CD8-positive, alpha-beta memory T cell (primary cell): ENCODE measurements at places on chromosomes 4 and X. TPM values are rescaled to one million over a fixed set of nuclear protein-coding genes. Genes with fewer than 3 reads are reported as not detected.

- DNase-seq = no peak
Measured at GRCh38 chrX:1190596-1191145, 21.8 kb downstream of the CRLF2 start.

- no peak for DNase-seq
Measured at GRCh38 chrX:10077425-10078188, 79.2 kb upstream of the CLCN4 start.

DNA sequence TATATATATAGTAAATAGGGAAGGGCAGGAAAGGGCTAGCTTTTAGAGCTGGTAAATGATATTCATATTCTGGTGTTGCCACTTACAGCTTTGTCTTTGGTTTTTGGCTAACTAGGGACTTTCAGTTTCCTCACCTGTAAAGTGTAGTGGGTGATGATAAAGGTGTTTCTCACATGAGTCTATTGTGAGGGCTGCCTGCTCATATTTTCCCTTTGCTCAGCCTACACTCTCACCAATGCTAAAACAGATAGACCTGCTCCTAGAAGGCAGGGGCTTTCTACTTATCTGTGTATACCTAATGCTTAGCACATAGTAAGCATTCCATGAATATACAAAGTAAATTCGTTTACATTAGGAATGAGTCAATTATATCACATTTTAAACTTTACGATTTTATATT is 137.2 kb upstream of the HS3ST1 start:
- no peak for DNase-seq

DNA sequence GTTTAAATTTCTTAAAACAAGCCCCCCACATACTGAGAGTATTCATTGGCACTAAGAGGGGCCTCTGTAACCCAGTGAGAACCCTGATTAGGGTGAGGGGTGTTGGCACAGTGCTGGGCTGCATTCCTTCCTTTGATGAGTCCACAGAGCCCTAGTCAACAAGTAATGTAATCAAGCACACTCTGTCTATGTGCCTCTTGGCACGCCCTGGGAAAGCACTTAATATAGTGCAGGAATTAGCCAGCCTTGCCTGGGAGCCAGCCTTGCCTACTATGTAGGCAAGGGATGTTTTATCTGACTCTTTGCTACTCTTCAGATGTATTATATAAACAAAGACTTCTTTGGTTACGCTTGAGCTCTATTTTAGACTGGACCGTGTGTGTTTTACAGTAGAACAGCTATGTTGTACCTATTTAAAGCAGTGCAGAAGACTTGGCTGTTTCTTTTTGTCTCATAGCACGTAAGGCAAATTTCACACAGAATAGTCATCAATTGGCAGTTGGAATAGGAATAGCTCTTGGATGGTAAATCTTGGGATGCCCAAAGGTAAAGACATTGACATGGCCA is 64.3 kb downstream of the FRAS1 start:
- DNase-seq = no peak

GRCh38 chr4:124123181-124123580 is 589.4 kb downstream of the ANKRD50 start:
- no peak for DNase-seq

DNA sequence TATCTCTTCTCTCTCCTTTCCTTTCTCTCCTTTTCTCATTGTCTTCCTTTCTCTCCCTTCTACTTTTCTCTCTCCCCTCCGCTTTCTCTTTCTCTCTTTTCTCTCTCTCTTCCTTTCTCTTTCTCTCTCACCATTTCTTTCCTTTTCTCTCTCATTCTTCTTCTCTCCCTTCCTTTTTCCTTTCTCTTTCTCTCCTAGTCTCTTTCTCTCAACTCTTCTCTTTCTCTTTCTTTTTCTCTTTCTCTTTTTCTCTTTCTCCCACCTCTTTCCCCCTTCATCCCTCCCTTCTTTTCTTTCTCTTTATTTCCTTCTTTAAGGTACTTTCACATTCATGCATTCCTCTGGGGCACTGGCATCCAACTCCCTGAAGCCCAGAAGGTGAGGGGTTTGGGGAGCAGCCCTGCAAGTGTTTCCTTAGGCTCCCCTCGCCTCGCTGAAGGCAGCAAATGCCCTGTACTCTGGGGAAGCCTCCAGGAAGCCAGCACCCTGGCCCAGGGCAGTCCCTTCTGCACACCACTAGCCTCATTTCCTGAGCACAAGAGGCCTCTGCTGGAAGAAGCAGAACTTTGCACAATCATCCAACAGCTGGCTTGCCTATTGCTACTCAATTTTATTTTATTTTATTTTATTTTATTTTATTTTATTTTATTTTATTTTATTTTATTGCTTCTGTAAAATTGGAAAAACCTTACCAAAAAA is 124.2 kb downstream of the NFKB1 start:
- DNase-seq = peak; percentile 55

DNA sequence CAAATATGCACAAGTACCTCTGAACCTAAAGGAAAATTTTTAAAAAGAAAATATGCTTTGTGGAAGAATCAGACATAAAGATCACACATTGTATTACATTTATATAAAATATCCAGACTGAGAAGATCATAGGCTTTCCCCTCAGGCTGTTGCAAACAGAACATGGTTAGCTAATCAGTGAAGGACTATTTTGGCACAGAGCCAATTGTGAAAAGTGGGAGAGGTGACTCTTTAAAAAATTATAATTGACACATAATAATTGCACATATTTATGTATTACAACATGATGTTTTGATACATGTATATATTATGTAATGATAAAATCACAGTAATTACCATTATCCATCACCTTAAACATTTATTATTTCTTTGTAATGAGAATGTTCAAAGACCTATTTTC is 44.1 kb upstream of the FOXR2 start:
- no peak for DNase-seq

The SLBP gene
- total RNA-seq = 164 TPM
